ENCODE measurements at places on chromosomes 3 and 15.

- DNase-seq: no peak
These were observed 114.7 kb upstream of the TPM1 start for GRCh38 chr15:62927836-62928235.

GRCh38 chr15:60591496-60592370 is 112.8 kb upstream of the ICE2 start:
- peak; percentile 58 for DNase-seq

GRCh38 chr15:63953524-63953923 is 92.8 kb downstream of the DAPK2 start:
- DNase-seq: no peak

DNA sequence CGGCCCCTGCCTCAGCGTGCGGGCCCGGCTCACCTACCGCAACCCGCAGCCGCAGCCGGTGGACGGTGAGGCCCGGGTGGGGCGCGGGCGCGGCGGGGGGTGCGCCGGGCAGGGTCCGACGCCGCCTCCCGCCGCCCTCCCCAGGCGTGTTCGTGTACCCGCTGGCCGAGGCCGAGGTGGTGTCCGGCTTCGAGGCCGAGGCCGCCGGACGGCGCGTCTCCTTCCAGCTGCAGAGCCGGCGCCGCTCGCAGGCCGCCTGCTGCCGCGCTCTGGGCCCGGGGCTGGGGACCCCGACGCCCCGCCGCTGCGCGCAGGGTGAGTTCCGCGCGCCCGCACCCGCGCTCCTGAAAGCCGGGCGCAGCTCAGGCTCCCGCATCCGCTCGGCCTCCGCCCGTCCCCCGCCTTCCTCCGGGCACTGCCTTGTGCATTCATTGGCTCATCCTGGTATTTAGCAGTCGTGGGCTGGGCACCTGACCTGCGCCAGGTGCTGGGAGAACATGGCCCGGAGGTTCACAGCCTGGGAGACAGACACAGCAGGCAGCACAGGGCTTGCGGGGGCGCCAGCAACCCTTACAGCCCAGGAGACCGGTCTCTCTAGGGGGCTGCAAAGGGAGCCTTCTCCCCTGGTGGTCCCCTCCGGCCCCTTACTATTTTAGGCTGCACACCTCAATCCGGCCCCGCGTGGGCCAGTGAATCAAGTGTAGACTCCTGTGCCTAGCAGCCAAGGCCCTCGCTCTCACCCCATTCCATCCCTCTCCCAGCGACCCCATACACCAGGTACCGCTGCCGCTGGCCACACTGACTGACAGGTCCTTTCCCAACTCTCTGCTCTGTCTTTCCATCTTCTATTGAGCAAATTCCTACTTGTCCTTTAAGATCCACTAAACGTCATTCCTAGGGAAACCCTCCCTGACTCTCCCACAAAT is 1.5 kb downstream of the VWA5B2 start:
- DNase-seq: no peak

DNA sequence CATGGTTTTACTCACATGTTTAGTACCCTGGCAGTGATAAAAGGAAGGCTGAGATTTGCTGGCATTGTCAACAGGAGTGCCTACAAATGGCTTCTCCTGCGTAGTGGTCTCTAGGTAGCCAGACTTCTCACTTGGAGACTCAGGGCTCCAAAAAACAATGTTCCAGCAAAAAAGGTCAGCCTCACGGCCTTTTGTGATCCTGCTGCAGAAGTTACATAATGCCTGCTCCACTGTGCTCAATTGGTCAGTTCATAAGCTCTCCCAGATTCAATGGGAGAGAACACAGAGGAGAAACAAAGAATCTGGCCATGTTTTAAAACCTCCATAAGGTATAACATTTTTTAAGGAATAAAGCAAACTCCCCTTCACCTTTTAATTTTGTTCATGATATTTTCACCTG is 76.1 kb upstream of the CMSS1 start:
- no peak for DNase-seq

DNA sequence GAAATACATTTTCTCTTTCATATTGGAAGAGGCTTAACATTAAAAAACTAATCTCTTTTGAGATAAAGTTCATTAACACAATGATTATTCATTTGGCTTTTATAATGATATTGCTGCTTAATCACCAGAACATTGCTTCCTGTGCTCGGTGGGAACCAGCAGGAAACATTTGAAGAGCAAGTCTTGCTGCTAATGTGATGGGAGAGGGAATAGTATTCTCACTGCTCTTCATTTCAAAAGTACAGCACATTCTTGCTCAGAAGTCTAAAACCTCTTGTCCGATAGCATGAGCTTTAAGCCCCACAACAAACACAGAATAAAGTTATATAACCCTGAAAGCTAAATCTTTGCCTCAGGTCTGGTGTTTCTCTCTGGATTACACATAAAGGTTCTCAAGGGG is 190.8 kb upstream of the CNTN4 start:
- DNase-seq: no peak

GRCh38 chr3:36166477-36166876 is 213.8 kb upstream of the STAC start:
- no peak for DNase-seq

GRCh38 chr15:78457101-78457500 is 19.1 kb downstream of the IREB2 start:
- DNase-seq: no peak

- no peak for DNase-seq
These were observed 532 bp upstream of the ESYT3 start for GRCh38 chr3:138433892-138434275.

DNA sequence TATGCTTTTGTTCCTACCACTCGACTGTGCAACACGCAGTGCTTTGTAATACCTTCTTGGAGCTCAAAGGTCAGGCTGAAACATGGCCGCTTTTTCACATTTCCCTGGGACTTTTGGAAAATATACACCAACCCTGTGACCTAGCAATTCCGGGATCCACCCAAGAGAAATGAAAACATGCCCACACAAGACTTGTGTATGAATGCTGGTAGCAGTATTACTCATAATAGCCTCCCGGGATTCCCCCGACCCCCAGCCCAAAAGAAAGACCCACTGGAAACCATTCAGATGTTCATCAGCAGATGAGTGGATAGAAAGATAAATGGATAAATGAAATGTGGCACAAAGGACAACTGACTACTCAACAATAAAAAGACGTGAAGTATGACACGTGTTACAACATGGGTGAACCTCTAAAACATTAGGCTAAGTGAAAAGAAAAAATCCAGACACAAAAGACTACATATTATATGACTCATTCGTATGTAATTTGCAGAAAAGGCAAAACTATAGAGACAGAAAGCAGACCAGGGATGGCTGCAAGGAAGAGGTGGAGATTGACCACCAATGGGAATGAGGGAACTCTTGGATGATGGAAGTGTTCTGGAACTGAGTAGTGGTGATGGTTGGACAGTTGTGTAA is 104.1 kb downstream of the PGPEP1L start:
- DNase-seq: no peak

- DNase-seq: no peak
These were observed 77.4 kb downstream of the LRRFIP2 start for GRCh38 chr3:37096975-37097374.

DNA sequence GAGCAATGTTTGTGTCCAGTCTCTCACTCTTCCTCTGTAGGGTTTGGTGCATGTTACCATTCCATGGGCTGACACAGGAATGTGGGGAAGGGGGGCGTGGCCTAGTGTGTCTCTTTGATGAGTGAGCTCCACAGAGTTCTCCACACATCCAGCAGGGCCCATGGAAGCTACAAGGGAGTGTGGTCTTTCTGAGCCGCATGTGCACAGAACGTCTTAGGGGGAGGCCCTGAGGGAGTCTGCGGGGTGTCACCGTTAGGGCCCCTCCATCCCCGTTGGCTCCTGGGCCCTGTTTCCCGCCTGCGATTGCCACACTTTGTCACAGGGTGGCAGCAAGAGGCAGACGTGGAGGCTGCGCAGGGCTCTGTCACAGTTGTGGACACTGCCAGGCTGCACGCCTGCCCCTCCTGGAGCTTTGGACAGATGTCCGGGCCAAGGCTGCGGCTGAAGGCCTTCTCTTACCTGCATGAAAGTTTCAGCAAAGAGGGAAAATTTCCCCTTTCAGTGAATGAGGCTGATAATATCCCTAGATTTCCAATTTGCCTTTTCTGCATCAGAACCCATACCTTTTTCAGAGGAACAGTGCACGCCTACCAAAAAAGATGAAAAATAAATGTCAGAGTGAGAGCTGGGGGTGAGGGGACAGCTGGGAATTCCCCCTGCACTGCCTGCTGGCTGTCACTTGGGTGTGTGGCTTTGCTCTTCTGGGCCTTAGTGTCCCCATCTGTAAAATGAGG is 24.3 kb downstream of the CACNA2D3 start:
- peak; percentile 11 for DNase-seq

- no peak for DNase-seq
These were observed 46.2 kb upstream of the SEC22A start for GRCh38 chr3:123155471-123156011.

GRCh38 chr3:147705651-147706051 is 296.5 kb downstream of the ZIC1 start:
- no peak for DNase-seq

DNA sequence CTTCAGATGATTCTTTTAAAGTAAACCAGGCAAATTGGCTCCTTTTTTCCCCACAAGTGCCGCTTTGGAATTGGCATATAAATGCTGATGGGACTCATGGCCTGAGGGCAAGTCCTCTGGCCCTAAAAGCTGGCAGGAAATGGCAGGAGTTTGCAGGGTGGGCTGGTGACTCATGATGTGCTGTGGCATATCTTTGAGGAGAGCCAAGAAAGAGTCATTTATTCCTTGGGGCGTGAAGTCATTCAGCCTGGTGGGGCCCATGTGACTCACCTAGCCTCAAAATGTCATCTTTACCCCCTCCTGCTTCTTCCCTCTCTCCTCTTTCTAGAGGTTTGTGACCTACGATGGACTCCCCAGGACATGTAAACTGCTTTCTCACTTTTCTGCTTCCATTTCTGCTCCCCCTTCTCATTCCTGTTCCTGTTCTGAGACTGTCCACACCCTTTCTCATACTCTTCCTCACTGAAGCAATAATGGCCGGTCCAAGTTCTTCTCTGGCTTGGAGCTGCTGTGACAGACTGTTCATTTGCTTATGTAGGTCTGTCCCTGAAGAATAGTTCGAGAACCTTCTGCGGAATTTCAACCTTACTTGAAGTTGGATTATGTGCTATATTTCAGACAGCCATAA is 326.1 kb downstream of the SATB1 start:
- DNase-seq: no peak

GRCh38 chr3:56321383-56321782 is 146.9 kb downstream of the ERC2 start:
- DNase-seq: no peak

DNA sequence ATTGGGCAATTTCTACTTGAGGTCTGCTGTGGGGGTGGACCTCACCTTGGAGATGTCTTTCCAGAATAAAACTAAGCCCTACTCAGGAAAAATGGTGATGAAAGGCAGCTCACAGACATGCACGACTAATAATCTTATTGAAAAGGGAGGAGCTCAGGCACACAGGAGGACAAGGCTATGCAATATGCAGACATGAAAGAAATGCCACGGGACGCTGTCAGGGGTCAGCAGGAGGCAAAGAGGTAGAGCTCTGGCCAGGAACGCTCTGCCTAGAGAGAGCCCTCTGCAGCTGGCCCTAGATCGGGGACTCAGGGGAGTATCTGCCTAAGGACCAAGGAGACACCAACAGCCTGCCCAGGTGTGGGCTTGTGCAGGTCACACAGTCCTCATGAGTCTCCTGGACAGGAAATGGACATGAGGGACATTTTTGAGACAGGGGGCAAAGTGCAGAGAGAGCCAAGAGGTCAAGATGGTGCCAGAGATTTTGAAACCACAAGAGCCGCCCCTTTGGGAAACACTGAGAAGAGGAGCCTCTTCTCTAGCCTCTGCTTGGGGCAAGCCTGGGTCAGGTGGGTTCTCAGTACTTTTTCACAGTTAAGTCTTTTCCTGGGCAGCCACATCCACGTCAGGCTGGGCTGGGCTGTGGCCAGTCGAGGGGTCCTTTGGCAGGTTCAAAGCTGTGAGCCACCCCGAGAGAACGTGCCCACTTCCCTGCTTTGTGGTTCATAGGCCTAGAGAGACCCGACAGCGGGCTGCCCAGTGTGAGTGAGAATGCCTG is 23.2 kb downstream of the EAF1 start:
- DNase-seq: no peak

GRCh38 chr3:113200946-113201345 is 10.4 kb upstream of the BOC start:
- DNase-seq: no peak

DNA sequence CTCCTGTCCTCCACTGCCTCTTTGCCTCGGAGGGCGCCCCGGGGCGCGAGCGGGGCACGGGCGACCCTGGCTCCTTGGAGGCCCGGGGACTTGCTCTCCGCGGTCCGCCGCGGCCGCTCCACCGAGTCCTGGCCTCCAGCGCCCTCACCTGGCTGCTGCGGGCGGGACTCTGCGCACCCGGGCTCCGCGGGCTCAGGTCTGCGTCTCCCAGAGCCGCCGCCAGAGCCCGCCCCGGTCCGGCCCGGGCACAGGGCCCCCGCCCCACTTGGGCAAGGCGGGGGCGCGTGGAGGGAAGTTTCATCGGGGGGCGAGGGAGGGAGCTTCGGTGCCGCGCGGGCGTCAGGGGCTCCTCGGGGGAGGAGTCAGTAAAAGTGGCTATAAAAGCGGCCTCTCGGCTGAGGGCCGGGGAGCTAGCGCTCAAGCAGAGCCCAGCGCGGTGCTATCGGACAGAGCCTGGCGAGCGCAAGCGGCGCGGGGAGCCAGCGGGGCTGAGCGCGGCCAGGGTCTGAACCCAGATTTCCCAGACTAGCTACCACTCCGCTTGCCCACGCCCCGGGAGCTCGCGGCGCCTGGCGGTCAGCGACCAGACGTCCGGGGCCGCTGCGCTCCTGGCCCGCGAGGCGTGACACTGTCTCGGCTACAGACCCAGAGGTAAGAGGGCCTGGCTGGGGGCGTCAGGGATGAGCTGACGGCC is at the start of gene CEMIP:
TSS of gene CEMIP (plus strand) at position 407 of the 694 bp plus-strand sequence. CDS start 94,510 bp downstream, outside the sequence.
- DNase-seq: peak; percentile 88

DNA sequence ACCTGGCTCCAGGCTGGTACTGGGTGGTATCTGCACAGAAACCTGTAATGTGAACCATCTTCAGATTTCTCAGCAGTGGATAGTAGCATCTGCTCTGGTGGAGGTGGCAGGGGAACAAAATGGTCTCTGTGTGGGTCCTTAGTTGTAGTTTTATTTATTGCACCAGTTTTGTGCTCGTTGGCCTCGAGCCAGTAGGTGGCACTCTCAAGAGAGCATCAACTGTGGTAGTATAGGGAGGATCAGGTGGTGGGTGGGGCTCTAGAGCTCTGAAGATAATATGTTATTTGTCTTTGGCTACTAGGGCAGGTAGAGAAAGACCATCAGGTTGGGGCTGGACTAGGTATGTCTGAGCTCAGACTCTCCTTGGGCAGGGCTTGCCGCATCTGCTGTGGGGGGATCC is 254.0 kb upstream of the GPR149 start:
- DNase-seq: no peak

DNA sequence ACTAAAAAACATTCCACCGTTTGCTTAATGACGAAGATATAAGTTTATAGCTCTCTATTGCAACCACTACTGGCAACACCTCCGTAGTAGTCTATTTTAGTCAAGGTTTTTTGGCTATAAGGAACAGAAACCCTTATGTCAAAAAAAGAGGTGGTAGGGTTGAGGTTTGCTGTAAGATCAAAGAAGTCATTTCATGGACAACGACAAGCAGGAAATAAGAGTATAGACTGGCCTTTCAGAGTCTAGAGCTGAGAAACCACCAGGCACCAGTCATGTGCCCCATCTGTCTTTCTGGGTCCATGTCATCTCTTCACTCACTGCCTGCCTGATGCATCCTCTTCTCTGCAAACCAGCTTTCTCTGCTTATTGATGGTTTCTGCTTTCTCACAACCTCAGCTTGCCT is 42.7 kb downstream of the THBS1 start:
- no peak for DNase-seq

Measured in ovary (tissue), 10 donors.